ENCODE measurements at places on chromosomes 1 and 21.

GRCh38 chr1:152539901-152540300 lies 25.6 kb downstream of the CRCT1 start:
- DNase-seq, result no peak

- no peak for DNase-seq
Observed at GRCh38 chr1:59055908-59056719, 240.8 kb upstream of the FGGY start.

DNA sequence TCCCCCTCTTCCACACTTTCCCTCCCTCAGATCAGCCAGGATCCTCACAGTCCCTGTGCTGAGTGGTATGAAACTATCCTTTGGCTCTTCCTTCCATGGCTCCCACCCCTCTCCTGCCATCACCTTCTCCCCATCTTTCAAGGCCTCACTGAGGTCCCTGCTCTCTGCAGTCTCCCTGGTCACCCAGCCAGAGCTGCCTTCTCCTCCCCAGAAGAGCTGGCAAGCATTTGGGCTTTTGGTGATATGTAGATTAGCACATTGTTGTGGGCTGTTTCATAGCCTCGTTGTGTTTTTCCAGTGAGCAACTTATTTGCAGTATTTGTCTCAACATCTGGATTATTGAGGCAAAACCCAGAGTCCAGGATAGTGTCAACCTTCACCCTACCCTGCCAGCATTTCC lies 2.2 kb downstream of the CSF1 start:
- DNase-seq, result no peak

GRCh38 chr1:97332716-97333115 lies 588.1 kb downstream of the DPYD start:
- DNase-seq, result no peak

DNA sequence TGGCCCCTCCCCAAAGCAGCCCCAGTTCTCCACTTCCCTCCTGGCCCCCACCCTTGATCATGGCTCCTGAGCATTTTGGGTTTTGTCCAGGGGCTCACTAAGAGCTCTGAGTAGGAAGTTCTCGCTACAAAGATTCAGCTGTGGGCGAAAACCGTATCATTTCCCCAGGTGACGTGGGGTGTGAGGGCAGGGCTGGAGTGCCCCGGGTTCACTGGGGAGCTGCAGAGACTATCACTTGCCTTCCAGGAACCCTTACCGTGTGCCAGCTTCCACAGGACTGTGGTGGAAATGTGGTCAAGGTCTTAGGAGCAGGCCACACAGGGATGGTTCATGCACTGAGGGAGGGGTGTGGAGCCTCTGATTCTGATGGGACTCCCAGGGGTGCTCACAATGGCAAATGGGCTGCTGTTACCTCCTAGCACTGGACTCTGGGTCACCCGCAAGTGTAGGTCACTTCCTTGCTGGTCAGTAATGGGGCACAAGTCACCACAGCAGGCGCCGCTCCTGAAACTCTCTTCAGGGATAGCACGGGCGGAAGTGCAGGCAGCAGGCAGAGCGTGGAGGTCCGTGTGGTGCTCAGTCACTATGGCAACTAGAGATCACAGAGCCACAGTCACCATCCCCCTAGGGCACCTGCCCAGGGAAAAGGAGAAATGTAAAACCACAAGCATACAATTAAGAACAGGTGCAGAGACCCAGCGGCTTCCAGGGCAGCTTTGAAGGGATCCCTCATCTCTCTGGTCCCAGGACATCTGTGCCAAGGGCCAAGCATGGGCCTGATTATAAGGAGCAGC lies 35.4 kb downstream of the RSPH1 start:
- peak; percentile 76 for DNase-seq

DNA sequence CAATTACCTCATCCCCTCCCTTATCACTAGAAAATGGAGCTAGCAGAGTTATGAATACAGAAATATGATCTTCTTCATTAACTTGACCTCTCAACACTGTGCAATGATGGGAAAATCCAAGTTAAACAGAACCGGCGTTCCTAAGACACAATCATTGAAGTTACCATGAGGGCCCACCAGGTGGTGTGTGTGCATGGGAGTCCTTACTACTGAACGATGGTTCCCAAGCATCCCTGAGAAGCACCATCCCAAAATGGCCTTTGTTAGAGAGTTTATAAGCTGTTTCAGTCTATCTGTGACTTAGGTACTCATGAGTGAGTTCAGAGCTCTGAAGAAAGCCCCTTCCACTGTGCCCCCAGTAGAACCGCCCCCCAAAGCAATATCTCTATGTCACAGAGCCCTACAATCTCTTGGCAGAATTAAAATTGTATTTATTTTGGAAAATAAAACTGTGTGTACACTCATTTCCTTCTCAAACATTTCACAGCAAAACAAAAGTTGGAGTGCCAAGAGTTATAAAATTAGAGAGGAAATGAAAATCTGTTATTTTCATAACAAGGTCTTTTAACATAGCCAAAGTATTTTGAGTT lies 56.8 kb downstream of the PLD5 start:
- no peak for DNase-seq

- DNase-seq, result no peak
Observed at GRCh38 chr1:117834416-117834815, 95.0 kb downstream of the GDAP2 start.

DNA sequence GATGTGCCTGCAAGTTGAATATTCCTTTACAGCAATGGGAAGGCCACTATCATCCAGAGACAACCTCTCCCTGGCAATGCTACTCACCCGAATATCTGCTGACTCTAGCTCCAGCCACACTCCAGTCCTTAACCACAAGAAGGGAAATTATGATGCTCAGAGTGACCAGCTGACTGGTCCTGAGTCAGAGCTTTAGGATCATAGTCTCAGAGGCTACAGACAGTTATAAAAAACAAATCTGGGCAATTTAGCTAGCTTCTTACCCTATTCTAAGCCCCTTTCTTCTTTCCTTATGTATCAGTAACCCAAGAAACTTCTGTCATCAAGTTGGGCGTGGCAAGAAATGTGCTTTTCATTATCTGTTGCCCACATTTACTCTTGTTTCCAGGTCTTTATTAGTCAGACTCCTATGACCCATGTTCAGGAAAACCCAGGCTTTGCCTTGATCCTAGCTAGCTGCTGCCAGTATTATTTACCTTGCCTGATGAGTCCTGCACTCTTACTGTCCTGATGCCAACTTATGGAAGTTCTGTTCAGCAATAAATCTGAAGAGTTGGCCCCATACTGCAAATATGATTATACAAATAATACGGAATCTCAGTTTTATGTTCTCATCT lies 207.0 kb downstream of the TTLL7 start:
- no peak for DNase-seq

DNA sequence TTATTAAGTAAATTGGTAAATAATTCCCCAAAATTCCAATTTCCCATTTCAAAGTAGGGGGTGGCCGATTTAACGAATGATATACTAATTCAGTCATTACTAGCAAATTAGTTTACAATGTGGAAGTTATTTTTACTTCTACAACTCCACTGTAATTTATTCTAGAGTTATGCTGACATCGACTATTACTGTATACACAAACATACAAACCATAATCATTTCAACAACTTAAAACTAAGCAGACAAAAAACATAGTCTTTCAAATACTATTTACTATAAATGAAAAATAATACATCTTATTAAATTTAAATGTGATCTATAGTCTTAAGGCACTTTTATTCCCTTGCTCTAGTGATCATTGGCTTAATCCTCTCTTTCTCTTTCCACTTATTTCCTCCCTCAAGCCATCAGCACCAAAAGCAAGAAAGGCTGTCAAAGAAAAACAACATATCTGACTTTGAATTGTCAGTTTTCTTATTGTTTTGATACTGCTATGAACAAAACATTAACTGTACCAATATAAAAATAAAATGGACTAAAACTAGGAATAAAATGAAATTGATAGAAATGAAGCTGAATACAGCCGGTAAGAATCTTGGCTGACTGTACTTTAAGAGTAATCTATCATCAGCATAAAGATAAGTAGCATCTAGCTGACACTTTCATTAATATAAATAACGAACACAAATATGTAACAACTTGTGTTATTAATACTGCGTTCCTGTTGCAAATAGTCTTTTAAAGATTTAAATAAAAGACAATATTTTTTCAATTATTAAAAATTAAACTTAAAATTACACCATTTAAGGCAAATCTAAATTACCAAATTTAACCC lies 4.1 kb downstream of the CDC42BPA start:
- no peak for DNase-seq

- DNase-seq, result no peak
Observed at GRCh38 chr1:226741009-226741408, 1.9 kb upstream of the ITPKB start.

GRCh38 chr1:237640966-237641365 lies 249.8 kb downstream of the ZP4 start:
- no peak for DNase-seq

All from GM06990 (cell line).